ENCODE measurements at places on chromosomes 5 and 9. TPM values are rescaled to one million over a fixed set of nuclear protein-coding genes. Genes with fewer than 3 reads are reported as not detected.
A peak's percentile ranks its signal among the peaks of the same experiment; 100 is the strongest.

FAM153A gene
- polyA plus RNA-seq: not detected

CD274 gene
- 0.76 TPM for polyA plus RNA-seq

SHISAL2B gene
- polyA plus RNA-seq: 15.4 TPM

QRFP gene
- 0.32 TPM for polyA plus RNA-seq

PSMB7 gene
- 204 TPM for polyA plus RNA-seq

SPOUT1 gene
- polyA plus RNA-seq: 30.6 TPM

DNA sequence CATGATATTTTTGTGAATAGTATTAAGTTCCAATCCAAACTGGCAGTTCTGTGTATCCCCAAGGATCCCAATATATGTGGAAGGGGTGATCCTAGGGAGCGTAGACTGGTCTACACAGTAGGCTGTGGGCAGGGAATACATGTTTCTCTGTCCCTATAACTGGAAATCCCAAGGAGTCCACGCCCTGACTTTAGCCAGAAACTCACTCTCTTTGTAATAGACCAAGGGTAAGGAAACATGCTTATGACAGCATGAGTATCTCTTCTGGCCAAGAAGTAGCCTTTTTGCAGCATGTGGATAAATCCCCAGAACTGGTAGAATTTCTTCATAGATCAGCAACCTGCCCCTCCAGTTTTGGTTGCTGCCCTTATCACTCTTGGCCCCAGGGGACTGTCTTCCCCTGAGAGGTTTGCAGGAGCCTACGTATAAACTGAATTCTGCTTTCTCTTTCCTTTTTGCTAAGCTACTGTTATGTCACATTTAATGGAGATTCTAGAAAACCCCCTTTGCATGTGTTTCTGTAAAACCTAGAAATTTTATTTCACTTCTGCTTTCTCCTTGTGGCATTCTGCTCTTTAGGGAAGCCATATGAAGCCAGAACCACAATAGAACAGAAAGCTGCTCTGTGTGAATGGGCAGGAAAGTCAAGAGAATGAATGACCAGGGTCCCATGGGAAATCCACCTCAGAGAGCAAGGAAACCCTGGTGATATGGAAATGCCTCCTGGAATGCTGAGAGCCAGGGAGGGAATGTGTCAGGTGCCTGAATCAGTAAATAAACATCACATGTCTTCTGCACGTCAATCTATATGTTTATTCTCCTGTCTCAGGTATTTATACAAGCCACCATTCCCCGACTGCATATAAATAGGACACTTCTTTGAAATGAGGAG is 3.5 kb downstream of the IFNA2 start:
- DNase-seq: no peak

DNA sequence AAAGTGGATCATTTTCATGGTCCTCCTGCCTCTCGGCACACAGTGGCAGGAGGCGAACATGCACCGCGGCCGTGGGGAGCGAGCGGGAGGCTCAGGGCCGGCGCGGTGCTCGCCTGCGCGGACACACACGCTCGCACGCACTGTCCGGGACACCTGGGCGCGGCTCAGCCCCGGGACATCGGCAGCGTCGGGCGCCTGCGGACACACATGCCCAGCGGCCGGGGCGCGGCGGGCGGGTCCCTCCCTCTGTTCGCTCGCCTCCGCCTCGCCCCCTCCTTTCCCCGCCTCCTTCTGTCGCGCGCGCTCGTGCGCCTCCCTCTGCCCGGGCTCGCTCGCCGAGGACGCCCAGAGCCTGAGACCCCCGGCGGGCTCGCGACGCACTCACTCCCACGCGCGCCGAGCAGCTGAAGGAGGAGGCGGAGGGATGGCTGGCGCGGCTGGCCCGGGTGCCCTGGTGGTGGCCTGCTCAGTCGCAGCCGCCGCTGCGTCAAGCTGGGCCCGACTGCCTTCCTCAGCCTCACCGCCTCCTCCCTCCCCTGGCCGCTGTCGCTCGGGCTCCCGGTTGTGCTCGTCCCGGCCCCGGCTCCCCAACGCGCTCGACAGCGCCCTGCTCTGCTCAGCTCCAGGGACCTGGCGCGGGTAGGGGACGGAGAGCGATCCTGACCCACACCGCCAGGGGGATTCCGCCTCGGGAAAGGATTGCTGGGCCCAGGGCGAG is at the start of gene FRMD3:
TSS of gene FRMD3 (minus strand) at position 230 of the 718 bp plus-strand sequence. CDS start at position 60, 170 bp downstream.
- DNase-seq: peak; percentile 65

- DNase-seq: no peak
These were observed 30.2 kb upstream of the SLC9A3 start for GRCh38 chr5:554284-554988.

DNA sequence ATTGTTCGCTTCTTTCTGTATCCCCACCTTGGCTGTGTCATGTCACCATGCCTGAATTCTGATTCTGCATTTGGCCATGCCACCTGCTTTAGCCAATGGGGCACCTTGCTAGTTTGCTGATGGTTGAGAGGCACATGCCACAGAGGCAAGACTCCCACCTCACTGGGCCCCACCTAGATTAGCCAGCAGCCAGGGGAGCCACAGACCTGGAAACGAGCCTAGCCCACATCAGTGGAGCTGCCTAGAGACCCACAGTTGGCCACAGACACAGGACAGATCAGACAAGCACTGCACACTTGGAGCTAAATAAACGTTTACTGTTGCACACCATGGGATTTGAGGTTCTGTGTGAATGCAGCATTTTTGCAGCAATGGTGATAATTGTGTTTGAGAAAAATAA is 252.1 kb downstream of the LURAP1L start:
- DNase-seq: no peak

- DNase-seq: no peak
These were observed 73.4 kb upstream of the CDH6 start for GRCh38 chr5:31119938-31120641.

- no peak for DNase-seq
These were observed 2.9 kb downstream of the PLCXD3 start for GRCh38 chr5:41507501-41507900.

- DNase-seq: peak; percentile 55
These were observed at the start of gene AFAP1L1 for GRCh38 chr5:149271716-149272563. AFAP1L1 (plus strand) TSS chr5:149271859; CDS start chr5:149271969, 110 bp downstream.

DNA sequence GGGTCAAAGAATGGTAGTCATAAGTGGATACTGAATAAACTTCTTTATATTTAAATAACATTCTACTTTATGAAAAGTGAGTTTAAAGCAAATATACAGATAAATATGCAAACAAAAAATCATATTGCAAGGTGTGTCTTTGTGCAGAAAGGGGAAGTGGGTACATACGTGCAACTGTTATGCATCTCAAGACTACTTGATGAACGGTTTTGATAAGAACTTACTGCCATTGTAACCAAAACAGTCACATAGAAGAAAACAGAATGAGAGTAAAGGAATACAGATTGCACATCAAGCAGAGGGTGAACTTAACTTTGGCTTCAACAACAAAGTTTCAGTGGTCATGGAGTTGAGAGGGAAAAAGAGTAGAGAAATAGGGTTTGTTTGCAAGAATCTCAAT is 9.9 kb downstream of the CAMK4 start:
- no peak for DNase-seq

GRCh38 chr5:124027441-124027840 is 515.5 kb downstream of the CSNK1G3 start:
- no peak for DNase-seq

DNA sequence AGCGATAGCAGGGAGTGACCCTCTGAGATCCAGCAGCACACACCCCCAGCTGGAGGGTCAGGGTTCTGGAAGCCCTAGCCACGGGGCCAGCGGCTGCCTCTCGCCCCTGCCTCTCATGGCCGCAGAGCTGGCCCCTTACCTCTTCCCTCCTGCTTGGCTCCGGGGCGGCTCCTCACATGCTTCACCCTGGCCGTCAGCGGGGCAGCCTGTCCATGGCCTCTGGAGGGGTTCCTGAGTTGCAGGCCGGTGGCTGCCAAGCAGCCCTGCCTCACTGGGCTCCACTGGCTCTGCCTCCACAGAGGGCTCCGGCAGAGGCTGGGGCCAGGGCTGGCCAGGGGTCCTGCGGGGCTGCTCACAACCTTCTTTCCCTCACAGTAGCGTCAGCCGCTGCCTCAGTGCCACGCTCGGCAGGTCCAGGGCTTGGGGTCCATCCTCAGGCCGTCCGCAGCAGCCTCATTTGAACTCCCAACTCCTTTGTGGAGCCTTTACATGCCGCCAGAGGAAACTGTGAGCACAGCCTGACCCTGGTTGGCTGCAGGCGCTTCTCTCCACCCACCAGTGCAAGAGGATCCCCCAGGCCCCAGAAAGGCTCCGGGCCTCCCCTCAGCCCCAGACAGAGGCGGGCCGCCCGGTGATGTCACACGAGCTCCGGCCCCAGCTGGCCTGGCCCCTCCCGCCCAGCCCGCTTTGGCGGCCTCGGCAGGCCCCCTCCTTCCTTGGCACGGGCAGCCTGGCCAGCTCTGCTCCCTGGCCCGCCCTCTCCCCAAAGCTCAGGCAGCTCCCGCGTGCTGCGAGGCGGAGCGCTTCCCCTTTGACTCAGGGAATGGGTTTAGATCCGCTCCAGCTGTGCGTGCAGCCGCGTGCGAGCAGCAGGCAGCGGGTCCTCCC is at the start of gene ANGPTL2:
TSS of gene ANGPTL2 (minus strand) at position 460 of the 888 bp plus-strand sequence. CDS start 13,904 bp downstream, outside the sequence.
- peak; percentile 96 for DNase-seq

DNA sequence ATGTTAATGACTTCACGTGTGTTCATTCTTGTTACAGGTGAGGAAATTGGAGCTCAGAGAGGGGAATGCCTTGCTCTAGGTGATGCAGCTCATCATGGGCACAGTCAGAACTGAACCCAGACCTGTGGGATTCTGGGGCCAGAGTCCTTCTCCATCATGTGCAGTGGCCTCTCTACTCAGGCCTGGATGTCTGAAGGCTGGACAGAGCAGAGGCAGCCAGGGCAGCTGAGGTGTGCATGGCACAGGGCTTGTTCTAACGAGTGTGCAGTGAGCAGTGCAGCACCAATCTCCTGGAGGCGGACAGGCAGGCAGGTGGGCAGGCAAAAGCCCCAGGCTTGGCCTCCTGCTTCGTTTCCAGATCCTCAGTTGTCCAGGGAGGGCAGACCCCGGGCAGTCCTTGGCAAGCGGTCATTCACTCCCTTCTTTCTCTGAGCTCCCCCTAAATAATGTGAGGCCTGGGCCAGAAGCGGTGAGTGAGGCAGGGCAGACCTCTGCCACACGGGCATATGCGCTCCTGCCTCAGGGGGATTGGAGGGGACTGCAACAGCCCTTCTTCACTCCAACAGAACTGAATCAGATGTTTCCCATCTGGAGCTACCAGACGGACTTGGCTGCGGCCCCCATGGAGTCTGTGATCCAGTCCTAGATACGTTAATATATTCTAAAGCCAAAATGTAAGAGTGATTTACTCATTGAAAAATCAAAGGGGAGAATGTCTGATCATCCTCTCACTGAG is 68.7 kb upstream of the FSTL4 start:
- DNase-seq: peak; percentile 13

DNA sequence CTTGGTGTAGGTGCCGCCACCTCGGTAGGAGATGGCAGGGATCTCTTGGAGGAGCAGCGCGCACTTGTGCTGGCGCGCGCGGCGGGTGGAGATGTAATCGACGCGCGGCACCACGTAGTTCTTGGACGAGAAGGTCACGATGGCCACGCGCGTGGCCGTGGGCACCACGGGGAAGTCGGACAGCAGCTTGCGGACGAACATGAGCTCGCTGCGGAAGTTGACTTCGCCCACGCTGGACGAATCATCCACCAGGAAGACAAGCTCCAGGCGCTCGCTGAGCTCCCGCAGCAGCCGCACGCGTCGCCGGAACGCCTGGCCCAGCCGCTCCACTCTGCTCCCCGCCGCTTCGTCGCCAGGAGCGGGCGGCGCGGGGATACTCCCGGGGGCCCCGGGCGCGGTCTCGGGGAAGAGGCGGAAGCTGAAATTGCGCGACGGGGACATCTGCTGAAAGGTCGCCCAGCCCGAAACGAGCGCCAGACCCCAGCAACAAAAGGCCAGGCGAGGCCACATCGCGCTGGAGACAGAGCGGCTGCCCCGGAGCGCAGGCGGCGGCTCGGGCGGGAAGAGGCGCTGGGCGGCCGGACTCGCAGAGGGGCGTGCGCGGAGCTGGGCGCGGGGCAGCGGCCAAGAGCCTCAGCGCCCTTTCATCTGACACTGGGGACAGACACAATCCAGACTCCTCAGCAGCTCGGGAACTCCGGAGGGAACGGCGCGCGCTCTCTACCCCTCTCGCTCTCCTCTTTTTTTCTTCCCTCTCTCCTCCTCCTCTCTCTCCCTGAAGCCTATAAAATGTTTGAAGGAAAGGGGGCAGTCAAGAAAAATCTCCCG is at the start of gene SVEP1:
TSS of gene SVEP1 (minus strand) at position 708 of the 828 bp plus-strand sequence. CDS start at position 510, 198 bp downstream.
- peak; percentile 73 for DNase-seq
